ENCODE measurements at places on chromosomes 7 and 10. TPM values are rescaled to one million over a fixed set of nuclear protein-coding genes. Genes with fewer than 3 reads are reported as not detected.

CCAR1 gene
- total RNA-seq = 27.5 TPM

SLC26A3 gene
- 0.33 TPM for total RNA-seq

NODAL gene
- 0.16 TPM for total RNA-seq

PNLIPRP3 gene
- total RNA-seq = not detected

- H3K4me3 ChIP-seq = no peak overlapping the region
- no peaks in the 10 kb centered on the region for H3K27me3 ChIP-seq
Observed at GRCh38 chr7:39910108-39910869, 39.8 kb upstream of the CDK13 start.

- H3K36me3 ChIP-seq = no peaks in the 10 kb centered on the region
- no peak for DNase-seq
- H3K4me3 ChIP-seq = no peak overlapping the region
- no peak overlapping the region for H3K27ac ChIP-seq
Observed at GRCh38 chr7:79298145-79298760, 155.2 kb downstream of the MAGI2 start.

- DNase-seq = no peak
- H3K4me1 ChIP-seq = peaks cover under 1% of the 10 kb centered on the region
- no peak overlapping the region for H3K27ac ChIP-seq
- no peaks in the 10 kb centered on the region for H3K36me3 ChIP-seq
- H3K27me3 ChIP-seq = peaks cover 22% of the 10 kb centered on the region
- H3K4me3 ChIP-seq = no peak overlapping the region
Observed at GRCh38 chr10:15379078-15379477, 8.0 kb upstream of the FAM171A1 start.

DNA sequence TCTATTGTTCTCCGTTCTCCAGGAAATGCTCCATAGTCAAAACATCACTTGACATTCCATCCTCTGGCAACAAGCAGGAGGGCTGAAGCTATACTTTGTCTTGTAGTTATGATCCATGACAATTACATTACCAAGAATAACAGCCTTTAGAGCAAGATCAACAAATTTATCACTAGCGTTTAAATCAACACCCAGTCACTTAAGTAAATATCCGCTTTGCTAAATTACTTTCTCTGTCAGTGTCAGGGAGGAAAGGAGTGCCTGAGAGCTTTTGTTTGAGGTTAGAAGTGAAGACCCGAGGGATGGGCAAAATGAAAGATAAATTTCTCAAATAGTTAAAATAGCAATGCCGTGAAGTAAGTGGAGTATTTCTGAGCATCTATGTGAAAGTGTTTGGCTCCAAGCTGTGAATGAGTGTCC, 236.1 kb upstream of the BMPER start:
- no peak for DNase-seq
- H3K4me3 ChIP-seq = no peak overlapping the region
- H3K36me3 ChIP-seq = no peaks in the 10 kb centered on the region
- H3K27ac ChIP-seq = no peak overlapping the region
